ENCODE measurements at places on chromosomes 5 and 9.
A peak's percentile ranks its signal among the peaks of the same experiment; 100 is the strongest.

GRCh38 chr5:129019401-129019908 is 54.2 kb downstream of the SLC27A6 start:
- DNase-seq = no peak

GRCh38 chr5:165526357-165526756 is 2020.9 kb downstream of the MAT2B start:
- no peak for DNase-seq

- no peak for DNase-seq
Measured at GRCh38 chr5:142211918-142212317, 103.3 kb downstream of the NDFIP1 start.

DNA sequence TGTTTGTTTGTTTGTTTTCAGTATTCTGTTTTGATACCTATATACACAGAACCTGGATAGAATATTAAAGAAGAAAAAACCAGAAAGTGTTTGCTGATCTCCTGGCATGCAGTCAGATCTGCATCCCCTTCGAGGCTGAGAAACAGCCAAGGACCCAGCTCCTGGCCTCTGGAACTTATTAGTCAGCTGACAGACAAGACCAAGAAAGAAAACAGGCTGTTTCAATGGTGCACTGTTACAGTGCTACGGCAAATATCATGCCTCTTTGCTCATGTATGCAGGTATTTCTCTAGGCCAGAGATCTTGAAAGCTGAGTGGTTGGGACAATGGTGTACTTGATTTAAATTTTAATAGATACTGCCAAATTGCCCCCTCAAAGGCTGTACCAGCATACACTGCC is 95.0 kb downstream of the C5orf15 start:
- no peak for DNase-seq

DNA sequence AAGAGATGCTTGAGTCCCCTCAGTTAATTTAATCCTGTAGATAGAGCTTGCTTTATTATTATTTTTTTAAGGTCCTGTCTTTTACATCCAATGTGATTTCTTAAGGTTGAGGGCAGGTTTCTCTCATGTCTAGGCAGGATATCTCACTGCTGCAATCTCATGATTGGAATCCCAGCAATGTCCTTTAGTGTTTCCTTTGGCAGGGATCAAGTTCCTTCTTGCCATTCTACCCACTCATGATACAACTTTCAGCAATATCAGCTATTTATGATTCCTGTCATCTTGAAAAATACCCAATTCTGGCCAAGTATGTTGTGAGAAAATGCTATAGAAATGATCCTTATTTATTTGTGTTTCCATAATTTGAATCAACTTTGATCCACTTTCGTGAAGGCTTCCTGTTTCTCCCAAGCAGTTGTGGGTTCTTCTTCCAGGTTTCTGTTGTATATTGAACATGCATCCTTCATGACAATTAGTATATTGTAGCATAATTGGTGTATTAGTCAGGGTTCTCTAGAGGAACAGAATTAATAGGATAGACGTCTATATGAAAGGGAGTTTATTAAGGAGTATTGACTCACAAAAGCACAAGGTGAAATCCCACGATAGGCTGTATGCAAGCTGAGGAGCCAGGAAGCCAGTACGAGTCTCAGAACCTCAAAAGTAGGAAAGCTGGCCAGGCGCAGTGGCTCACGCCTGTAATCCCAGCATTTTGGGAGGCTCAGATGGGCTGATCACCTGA is 18.4 kb upstream of the VPS13A start:
- DNase-seq = no peak

DNA sequence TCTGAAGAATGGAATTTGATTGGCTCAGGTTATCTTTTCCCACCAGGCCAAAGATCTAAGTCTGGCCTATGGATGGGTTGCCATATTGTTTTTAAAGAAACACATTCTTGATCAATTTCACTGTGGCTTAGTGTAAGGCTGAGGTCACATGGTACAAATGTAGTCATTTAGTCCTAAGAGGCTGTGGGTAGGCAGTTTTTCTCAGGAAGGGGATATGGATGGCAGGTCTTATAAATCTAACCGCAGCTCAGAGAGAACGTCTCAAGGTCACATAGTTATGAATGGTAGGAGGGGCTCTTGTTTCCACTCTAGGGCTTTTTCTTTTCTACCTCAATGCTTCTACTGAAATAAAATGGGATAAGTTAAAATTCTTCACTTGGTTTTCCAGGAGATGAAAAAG is 128.6 kb upstream of the ACTBL2 start:
- DNase-seq = no peak

DNA sequence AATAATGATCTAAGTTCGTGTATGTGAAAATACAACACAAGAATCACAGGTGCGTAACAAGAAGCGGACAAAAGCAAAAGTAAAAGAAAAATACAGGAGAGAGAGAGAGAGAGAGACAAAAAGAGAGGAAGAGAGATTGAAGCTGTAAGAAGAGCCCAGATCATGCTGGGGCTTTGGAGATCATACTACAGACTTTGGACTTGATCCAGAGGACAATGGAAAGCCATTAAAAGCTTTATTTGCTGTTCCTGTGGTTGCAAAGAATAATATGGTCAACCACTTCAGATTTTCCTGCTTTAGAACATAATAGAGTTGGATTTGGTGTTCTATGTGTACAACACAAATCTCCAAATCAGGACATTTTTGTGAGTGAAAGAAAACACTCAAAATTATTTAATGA is 561.4 kb downstream of the CAAP1 start:
- no peak for DNase-seq

DNA sequence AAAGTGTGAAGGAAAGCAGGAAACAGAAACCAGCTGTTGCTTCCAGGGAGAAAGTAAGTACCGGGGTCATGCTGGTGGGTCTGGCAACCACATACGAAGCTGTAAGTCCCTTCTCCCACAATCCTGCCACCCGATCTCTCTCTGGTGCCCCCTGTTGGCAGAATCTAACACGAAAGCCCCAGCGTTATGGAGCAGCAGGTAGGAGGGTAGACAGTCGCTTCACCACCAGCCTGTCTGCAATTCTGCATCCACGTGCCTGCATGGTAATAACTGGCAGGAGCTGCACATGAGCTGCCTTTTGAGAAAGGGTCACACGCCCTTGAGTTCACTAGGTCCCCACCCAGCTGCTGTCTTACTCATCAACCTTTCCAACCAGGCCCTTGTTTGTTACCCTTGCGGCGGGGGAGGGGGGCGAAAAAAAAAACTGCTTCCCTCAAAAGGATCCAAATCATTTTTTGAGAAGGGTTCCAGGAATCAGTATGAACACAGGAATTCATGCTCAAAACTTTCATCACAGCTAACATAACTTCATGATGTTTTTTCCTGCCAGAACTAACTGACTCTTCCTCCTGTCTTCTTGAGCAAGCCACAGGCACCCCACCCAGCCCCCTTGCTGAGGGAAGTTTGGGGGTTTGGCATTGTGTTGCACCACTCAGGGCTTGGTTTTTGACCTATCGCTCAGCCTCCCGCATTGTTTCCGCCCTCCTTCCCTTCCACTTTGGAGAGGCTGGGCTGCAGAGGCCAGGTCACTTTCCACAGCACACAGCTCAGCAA is 19.6 kb upstream of the TMEM252 start:
- peak; percentile 61 for DNase-seq
